ENCODE measurements at places on chromosomes 6 and 20.

DNA sequence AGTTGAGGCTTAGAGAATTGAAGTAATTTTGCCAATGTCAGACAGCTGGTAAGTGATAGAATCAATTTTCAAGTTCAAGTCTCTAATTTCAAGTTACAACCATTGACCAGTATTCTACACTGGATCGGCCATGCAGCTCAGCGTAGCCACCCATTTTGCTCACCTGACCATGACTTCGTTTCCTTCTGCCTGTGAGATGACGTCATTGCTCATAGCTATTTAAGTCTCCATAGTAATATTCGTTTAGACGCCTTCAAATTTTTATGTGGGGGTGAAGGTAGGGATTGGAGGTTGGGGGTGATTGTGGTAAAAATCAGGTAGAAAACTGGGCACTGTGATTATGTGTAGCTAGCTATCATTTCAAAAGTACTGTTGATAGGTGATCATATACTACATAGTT lies 5.6 kb upstream of the HTR1B start:
- no peak for DNase-seq

DNA sequence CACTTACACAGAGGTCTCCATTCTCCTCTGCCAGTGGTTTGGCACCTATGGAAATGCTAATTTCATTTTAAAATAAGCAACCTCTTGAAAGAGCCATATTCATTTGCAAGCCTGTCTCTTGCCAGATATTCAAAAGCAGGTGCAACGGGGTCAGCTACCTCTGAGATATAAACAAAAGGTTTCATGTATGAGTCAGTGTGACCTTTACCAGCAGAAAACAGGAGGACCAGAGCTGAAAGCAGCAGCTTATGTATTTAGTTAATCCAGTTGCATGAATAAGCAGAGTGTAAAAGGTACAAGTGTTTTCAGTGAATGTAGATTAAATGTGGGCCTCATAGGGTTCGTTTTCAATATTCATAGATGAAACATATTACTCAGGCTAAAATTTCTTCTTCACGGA lies 56.0 kb downstream of the TENT5A start:
- no peak for DNase-seq

GRCh38 chr6:19013026-19013705 lies 626.0 kb downstream of the RNF144B start:
- no peak for DNase-seq

DNA sequence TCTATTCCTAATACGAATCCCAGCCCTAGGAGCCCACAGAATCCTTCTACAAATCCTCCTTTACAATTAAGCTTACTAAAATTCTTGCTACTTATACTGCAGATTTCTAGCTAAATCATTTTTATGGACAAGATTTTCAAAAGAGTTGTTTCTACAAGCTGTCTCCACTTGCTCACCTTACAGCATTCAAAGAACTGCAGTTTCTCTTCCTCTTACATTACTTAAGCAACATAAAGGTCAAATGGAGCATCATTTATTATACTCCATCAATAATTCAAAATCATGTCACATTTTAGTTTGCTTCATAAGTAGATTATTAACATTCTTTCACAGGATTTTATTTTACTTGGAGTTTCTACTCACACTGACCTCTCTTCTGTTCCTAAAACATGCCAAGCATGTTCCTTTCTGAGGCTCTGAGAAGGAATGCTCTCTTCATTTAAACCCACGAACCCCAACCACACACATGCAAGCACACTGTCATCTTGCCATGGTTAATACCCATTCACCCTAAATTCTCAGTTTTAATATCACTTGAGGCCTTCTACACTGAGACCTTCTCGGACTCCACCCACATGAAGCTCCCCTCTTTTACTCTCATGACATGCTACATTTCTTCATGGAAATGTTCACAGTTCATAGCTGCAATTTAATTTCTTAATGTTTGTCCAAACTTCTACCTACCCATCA lies 388.2 kb downstream of the TBC1D32 start:
- no peak for DNase-seq

DNA sequence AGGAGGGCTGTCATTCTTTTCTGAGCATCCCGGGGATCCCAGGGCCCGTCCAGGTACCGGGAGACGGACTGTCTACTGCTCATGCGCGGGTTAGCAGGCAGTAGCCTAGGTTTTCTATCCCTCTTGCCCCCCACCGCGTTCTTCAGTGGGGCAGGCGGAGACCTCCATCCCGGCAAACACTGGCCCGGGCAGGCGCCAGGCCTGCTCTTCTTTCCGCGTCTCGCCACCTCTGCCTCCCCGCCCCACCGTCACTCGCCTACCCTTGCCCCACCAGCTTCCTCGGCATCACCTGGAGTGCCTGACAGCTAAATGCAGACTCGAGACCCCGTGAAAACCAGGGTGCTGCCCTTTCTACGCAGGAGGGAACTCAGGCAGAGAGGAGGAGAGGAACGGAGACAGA lies 1937.7 kb upstream of the DEFB115 start:
- no peak for DNase-seq

- DNase-seq, result no peak
These were observed 44.9 kb upstream of the PKHD1 start for GRCh38 chr6:52132292-52132691.

DNA sequence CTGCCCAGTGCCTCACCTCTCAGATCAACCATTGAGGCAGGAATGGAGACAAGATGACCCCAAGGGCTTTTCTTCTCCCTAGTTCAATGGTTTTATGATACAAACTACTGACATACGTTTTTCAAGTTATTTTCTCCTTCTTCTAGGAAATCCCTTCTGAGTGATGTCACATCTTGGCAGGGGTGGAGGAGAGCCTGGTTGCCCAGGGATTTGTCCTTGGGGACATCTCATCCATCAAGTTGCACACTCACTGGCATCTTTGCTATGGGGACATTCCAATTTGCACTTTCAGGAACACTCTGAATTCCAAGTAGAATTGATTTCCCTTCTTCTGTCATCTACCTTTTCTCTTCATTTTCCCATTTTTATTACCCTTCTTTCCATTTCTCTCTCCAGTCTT lies 9.9 kb downstream of the ZFP57 start:
- DNase-seq, result no peak

GRCh38 chr6:116667623-116668022 lies 943 bp downstream of the ZUP1 start:
- DNase-seq, result no peak

GRCh38 chr6:114042267-114043016 lies 71.5 kb upstream of the HDAC2 start:
- no peak for DNase-seq

- DNase-seq, result no peak
These were observed 8.5 kb downstream of the CD164 start for GRCh38 chr6:109373762-109374161.

GRCh38 chr20:51769976-51770615 lies 1.9 kb upstream of the ATP9A start:
- DNase-seq, result no peak
